ENCODE measurements at places on chromosomes 6 and 20. TPM values are rescaled to one million over a fixed set of nuclear protein-coding genes. Genes with fewer than 3 reads are reported as not detected.

The CLPSL1 gene
- total RNA-seq = not detected

The RIPPLY2 gene
- not detected for total RNA-seq

The TRIM40 gene
- not detected for total RNA-seq

The RIN2 gene
- total RNA-seq = 88.0 TPM
